CD4-positive, alpha-beta memory T cell (primary cell): ENCODE measurements at places on chromosomes 5 and 9. TPM values are rescaled to one million over a fixed set of nuclear protein-coding genes. Genes with fewer than 3 reads are reported as not detected.

DNA sequence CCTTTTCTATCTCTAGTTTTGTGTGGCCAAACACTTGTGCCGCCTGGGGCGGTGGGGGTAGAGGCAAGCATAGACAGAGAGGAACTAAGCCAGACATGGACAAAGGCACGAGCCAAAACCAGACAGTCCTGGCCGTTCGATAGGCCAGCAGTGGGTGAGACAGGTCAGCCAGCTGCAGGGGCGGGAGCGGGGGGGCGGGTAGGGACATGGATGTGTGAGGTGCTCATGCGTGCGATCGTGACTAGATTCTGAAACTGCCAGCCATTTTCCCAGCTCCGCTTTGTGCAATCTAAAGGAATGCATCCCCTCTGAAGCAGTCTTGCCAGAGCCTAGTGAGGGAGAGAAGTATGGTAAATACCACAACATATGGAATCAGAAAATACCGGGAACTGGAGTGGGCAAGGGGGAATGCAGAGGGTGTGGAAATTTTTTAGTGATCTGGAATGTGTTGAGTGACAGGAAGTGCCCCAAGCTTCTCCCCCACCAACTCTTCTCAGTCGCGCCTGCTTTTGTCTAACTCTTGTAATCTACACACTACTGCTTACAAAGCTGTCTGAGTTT lies 111.9 kb downstream of the NR6A1 start:
- peaks cover 12% of the 10 kb centered on the region for H3K4me1 ChIP-seq
- H3K36me3 ChIP-seq, result no peaks in the 10 kb centered on the region
- peak overlapping the region; percentile 30 for H3K4me3 ChIP-seq

DNA sequence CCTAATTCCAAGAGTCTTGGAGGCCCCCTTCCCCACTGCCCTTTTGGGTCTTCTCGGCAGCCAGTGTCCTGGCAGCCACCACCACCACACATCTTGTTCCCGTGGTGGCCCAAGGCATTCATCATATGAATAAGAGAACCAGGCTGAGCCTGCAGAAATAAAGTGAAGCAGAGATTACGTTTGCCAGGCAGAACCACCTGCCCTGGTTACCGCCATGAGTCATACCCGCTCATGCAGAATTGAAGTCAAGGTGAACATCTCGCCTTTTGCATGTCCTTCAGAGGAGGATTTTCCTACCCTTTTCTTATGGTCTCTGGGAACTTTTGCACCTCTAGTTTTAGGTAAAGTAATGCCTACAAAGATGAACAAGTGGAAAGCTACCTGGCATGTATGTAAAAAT lies 119.5 kb upstream of the LMX1B start:
- no peak overlapping the region for H3K4me3 ChIP-seq
- H3K27ac ChIP-seq, result no peak overlapping the region
- peaks cover 13% of the 10 kb centered on the region for H3K4me1 ChIP-seq
- H3K36me3 ChIP-seq, result no peaks in the 10 kb centered on the region
- no peak for DNase-seq
- no peaks in the 10 kb centered on the region for H3K27me3 ChIP-seq

GRCh38 chr5:21254161-21254560 lies 1266.2 kb upstream of the CDH18 start:
- H3K4me3 ChIP-seq, result no peak overlapping the region
- no peak for DNase-seq
- H3K4me1 ChIP-seq, result no peaks in the 10 kb centered on the region
- no peaks in the 10 kb centered on the region for H3K36me3 ChIP-seq
- H3K27me3 ChIP-seq, result no peaks in the 10 kb centered on the region
- no peak overlapping the region for H3K27ac ChIP-seq

- H3K4me3 ChIP-seq, result no peak overlapping the region
- H3K4me1 ChIP-seq, result peaks cover 21% of the 10 kb centered on the region
- H3K27me3 ChIP-seq, result no peaks in the 10 kb centered on the region
- no peak for DNase-seq
- no peaks in the 10 kb centered on the region for H3K36me3 ChIP-seq
These were observed 16.4 kb upstream of the LPCAT1 start for GRCh38 chr5:1540166-1540565.

DNA sequence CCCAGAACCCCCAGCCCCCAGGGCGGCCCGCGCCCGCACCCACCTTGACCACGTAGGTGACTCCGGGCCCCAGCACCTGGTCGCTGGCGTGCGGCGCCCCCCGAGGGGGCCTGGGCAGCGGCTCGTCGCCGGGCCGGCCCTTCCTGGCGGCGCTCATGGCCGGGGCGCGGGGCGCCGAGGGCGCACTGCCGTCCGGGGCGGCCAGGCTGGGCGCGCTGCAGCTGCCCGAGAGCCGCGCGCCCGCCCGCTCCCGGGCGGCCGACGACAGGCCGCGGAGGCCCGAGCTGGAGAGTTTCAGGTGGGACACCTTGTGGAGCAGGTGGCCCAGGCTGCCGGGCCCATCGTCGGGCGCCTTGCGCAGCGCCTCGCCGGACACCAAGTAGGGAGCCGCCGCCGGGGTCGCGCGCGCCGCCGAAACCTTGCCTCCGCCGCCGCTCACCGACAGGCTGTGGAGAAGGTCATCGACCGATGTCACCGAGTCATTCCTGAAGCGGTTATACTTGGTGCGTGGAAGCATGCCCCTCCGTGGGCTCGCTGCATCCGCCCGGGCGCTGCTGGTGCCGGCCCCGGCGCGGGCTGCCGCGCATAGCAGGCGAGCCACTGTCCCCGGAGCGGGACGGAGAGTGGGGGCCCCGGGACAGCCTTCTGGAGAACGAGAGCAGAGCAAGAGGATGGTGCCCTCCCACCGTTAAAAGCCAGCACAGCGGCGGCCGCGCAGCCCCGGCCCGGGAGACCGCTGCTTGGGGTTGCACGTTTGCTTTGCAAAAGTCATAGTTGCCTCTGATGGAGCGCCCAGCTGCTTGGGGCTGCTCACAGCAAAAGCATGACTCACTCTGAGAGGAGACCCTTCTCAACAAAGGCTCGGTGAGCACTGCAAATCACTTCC lies at the start of gene SHC3:
TSS of gene SHC3 (minus strand) at position 875 of the 886 bp plus-strand sequence. CDS start at position 517, 358 bp downstream.
- DNase-seq, result no peak
- H3K36me3 ChIP-seq, result no peaks in the 10 kb centered on the region
- H3K4me3 ChIP-seq, result no peak within 1 kb of the TSS
- no peak within 1 kb of the TSS for H3K27ac ChIP-seq

DNA sequence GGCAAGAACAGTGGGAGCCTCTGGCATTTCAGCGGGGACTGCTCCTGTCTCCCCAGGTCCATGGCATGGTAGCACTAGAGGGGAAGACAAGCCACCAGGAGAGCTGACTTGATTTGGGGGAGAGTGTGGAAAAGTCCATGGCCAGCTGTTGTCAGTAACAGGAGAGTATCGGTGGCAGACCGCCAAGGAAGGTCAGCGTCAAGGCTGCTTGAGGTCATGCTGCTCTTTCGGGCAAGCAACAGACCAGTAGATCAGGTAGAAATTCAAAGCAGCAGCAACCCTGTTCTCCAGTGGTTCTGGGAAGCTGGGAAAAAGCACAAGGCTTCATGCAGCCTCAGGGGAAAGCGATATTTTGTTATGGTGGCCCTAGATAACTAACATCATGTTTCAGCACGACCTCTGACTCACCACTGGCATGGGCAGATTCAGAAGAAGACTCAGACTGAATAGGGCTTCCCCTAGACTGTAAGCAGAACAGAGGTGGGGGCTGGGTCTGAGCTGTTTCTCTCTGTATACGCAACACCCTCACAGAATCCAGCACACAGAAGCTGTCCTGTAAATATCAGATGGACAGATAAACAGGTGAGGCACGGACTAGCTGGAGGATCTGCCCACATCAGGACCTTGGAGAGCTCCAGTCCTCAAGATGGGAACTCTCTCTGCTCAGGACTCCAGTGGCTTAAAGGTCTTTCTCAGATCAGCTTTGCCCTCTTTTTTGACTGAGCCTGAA lies 35.2 kb upstream of the PLEKHG4B start:
- no peak for DNase-seq
- H3K4me1 ChIP-seq, result peaks cover 5% of the 10 kb centered on the region
- no peak overlapping the region for H3K27ac ChIP-seq

DNA sequence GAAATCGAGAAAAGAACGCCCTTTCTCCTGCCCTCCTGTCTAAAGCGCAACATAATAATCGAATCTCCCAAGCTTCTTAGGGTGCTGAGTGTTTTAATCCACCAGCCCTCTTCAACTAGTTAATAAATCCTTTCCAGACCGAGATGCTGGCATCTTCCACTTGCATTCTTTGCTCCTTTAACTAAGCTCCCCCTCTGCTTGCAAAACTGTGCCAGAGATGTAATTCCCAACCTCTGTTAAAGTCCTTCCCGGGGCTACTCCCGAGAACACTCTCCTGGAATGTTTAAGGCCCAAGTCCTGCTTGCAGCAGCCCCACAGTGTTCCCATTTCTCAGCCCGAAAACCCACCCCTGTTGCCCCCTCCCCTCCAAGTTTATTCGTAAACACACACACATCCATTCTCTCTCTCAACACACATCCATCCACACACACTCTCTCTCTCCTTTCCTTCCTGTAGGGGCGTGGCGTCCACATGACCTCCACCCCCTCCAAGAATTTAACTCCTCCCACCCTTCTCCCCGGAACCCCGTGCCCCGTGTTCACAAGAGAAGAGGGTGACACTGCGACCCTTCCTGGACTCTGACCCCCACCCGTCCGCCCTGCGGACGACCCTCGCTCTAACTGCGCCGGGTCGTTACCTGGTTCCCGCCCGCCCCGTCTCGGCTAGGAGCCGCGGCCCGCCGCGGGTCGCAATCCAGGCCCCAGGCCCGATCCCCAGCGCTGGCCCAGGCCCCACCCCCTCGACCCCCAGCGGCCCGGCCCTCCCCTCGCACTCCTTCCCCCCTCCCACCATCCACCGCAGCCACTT lies 7.0 kb upstream of the MGAT1 start:
- peaks cover 69% of the 10 kb centered on the region for H3K4me1 ChIP-seq
- no peaks in the 10 kb centered on the region for H3K27me3 ChIP-seq
- H3K36me3 ChIP-seq, result no peaks in the 10 kb centered on the region
- peak overlapping the region; percentile 93 for H3K27ac ChIP-seq

DNA sequence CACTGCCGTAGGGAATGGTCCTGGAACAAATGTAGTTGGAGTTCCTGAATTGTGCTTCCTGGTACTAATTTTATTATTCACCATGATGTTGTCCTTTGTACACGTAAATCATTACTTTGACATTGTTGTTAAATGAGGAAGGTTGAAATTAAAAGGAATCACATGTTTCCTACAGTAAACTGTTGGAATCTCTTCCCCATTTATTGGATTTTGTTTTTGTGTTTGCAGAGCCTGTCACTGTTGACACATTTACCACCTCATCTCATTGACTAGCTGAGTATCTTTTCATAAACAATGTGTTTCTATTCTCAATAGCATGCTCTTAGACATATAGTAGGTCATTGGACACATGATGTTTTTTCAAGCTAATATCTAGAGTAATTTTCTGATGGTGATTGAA lies 1012.5 kb downstream of the NR2F1-AS1 start:
- no peaks in the 10 kb centered on the region for H3K36me3 ChIP-seq
- no peak for DNase-seq
- H3K4me3 ChIP-seq, result no peak overlapping the region
- no peaks in the 10 kb centered on the region for H3K27me3 ChIP-seq

DNA sequence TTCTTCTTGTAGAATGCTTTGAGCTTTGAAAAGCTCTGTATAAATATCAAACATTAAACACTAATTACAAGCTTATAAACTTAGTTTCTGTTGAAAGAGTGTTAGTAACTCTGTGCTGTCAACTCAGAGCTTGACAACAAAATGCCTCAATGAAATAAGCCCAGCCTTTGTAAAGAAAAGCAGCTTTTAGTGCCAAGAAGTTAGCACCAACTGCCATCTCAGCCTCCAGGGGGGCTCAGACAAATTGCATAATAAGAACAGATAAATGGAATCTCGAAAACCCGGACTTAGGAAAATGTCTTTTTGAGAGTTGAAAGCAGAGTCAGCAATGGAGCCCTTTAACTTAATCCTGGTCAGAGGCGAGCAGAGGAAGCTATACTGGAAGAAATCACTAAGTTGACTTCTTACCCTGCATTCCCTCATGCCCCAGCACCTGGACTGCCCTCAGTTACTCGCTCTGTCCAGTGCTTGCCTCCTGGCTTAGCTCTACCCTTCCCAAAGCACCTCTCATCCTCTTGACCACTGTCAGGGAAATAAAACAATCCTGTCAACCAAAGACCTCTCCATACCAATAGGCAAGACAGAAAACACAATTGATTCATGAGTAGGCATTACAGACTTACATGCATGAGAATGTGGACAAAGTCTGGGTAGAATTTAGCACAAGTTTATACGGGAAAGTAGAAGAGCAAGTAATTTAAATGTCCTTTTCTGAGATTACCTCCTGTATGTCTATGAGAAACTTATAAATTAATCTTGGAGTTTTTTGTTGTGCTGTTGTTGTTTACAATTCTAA lies 352.7 kb downstream of the ZNF608 start:
- H3K27me3 ChIP-seq, result no peaks in the 10 kb centered on the region
- no peak overlapping the region for H3K27ac ChIP-seq
- no peak overlapping the region for H3K4me3 ChIP-seq
- H3K36me3 ChIP-seq, result no peaks in the 10 kb centered on the region
- DNase-seq, result no peak

DNA sequence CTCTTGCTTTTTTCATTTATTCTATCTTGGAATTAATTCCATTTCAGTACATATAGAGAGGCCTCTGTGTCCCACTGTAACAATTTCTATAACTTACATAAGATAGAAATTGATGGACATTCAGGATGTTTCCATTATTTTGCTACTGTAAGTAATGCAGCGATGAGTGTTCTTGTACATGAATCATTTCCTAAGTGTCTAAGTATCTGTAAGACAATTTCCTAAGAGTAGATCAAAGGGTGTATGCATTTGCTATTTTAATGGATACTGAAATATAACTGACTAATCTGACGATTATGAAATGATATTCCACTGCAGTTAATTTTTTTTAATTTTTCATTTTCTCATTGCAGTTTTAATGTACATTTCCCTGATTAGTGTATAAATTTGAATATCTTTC lies 23.0 kb upstream of the RBM22 start:
- no peak overlapping the region for H3K4me3 ChIP-seq
- H3K27ac ChIP-seq, result no peak overlapping the region
- peaks cover 45% of the 10 kb centered on the region for H3K36me3 ChIP-seq
- no peak for DNase-seq
- H3K27me3 ChIP-seq, result no peaks in the 10 kb centered on the region

- no peaks in the 10 kb centered on the region for H3K27me3 ChIP-seq
- no peak for DNase-seq
- no peaks in the 10 kb centered on the region for H3K36me3 ChIP-seq
- no peak overlapping the region for H3K27ac ChIP-seq
- no peaks in the 10 kb centered on the region for H3K4me1 ChIP-seq
These were observed 209.6 kb downstream of the FSTL4 start for GRCh38 chr5:133402775-133403174.

Gene RACK1
- 2,001 TPM for total RNA-seq

Gene NR4A3
- 0.33 TPM for total RNA-seq

Gene NR5A1
- not detected for total RNA-seq

Gene HMGCR
- total RNA-seq, result 39.6 TPM

Gene PCDHAC2
- total RNA-seq, result not detected

Gene ZNF618
- total RNA-seq, result 1.7 TPM

Gene SYK
- 0.80 TPM for total RNA-seq

Gene ACTBL2
- not detected for total RNA-seq

Gene ARHGEF28
- not detected for total RNA-seq
